Stimulated activated CD4-positive, alpha-beta T cell treated with anti-CD3 and anti-CD28 coated beads, Interleukin-12 subunit alpha, Interleukin-12 subunit beta, amount 100 ng/mL, for 4 hours (primary cell): ENCODE measurements at places on chromosomes 13 and 19.

DNA sequence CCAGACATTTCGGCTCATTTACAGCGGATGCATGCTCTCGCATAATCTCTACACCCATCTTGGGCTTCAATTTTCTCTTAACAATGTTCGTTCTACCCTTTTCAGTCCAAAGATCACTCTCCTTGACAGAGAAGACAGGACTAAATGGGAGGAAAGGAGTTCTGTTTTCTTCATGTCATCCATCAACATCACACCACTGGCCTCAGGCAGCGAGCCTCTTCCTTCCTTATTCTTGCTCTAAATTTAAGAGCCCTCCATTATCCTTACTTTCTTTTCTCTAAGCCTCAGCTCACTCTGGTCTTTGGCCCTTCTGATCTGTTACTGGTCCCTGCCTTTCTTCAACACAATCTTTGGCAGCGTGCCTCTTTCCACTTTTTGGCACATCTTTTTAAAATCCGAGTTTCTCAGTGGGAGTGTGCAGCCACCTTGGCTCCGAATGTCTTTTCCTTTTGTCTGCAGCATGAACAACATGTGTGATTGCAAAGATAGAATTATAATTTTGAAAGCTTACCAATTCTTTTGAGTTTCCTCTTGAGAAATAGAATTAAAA, 98.7 kb downstream of the FAM216B start:
- no peak for DNase-seq

GRCh38 chr13:80677227-80677626, 336.3 kb upstream of the SPRY2 start:
- no peak for DNase-seq

DNA sequence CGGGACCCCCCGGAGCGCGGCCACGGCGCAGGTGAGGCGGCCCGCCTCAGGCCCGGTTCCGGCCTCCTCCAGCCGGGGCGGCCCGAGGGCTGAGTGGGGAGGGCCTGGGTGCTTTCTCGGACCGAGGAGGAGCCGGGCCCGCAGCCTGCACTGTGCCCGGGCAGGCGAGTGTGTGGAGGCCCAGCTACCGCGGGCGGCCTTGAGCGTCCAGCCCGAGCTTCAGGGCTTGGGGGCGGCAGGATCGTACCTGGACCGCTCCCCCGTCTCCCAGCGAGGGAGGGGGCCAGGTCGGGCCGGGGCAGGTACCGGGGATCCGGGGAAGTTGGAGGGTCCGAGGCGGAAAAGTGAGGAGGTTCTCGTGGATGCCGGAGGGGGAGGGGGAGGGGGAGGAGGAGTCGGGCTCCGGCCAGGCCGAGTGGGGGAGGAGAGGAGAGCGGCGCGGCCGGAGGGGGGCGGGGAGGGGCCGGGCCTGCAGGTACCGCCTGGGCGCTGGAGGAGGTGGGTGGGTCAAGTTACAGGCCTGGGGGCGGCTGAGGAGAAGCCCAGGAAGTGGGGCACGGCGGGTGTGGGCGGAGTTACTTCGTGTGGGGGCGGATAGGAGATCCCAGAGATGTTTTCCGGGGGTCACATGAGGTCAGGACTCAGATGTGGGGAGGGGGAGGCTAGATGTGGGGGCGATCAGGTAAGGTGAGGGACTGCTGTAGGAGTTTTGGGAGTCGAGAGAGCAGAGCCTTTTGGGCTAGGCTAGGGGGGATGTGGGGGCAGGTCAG, 545 bp downstream of the NACC1 start:
- peak; percentile 51 for DNase-seq

DNA sequence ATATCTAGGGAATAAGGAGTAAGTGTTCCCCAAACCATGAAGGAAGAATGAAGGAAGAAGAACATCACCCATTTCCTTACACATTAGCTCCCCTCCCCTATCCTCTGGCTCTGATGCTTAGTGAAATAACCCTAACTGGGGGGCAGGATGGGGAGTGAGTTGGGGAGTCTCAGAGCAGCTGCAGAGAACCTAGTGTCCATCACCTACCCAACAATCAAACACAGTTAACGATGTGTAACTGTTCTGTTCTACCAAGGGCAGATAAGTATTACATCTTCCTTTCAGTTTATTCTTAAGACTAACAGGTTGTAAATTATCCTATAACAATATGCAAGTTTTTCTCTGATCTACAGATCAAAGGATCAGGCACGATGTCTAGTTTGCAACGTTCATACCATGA, 12.8 kb downstream of the ELF1 start:
- no peak for DNase-seq

GRCh38 chr19:7773841-7774240, 10.8 kb downstream of the CLEC4M start:
- DNase-seq = no peak

- DNase-seq = no peak
Measured at GRCh38 chr19:34436716-34437115, 8.5 kb downstream of the UBA2 start.

GRCh38 chr13:105925496-105925895, 610.0 kb downstream of the EFNB2 start:
- DNase-seq = no peak

DNA sequence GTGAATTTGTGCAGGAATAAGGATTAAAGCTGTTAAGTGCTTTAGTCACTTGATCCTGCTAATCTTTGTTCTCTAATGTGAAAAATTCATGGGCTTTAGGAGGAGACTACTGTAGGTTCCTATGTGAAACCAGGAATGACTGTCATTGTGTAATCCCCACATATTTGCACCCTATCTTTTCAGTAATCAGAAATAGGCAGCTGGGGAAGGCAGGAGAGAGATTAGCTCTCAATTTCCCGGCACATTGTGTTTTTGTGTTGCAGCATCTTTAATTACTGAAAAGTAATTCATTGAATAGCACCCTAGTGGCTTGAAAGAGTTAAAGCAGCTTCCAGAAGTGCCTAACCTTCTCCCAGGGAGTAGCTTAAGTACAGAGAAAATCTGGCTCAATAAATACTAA, 282.9 kb downstream of the OLFM4 start:
- DNase-seq = no peak
